ENCODE measurements at places on chromosomes 4 and X. TPM values are rescaled to one million over a fixed set of nuclear protein-coding genes. Genes with fewer than 3 reads are reported as not detected.

DNA sequence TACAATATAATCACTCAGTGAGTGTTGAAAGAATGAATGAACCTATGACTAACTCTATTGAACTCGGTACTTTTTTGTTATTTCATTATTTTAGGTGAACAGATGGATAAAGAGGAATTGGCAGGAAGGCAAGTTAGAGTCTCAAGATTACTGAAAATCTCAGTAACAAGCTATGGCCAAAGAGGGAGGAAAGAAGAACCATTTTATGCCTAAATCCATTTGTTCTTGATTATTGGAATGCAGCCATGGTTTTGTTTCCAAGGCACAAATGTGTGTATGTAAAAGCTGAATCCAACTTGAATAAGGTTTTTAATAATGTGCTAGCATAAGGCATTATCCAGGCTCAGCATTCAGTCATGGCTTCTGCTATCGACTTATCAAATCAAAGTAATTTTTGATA is 196.4 kb downstream of the DTHD1 start:
- no peak for DNase-seq

The NR3C2 gene
- total RNA-seq, result 16.4 TPM

- no peak for DNase-seq
Observed at GRCh38 chr4:8465615-8466611, 25.3 kb downstream of the TRMT44 start.

GRCh38 chr4:114180481-114180880 is 201.0 kb upstream of the ARSJ start:
- DNase-seq, result peak; percentile 87

DNA sequence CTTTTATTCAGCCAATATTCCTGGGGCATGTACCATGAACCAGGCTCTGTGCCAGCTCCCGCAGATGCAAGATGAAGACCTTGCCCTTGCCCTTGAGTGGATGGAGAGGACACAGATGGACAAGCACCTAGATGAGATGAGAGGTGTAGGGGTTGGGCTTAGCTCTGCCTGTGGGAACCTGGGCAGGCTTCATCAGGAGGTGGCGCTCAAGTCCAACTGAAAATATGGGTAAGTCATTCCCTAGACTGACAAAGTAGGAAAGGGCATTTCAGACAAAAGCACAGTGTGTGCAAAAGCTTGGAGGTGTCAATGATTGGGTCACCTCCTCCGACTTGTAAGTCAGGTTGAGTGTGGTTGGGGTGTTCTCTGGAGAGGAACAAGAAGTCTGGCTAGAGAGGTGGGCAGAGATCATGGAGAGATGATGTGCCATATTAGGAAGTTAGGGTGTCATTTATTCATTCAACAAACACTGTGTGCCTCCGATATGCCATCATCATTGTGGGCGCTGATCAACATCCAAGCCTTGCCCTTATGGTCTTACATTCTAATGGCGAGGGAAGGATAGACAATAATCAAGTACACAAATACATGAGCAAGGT is 64.6 kb downstream of the ANAPC4 start:
- DNase-seq, result peak; percentile 77

GRCh38 chrX:92241249-92241648 is 462.1 kb downstream of the PCDH11X start:
- no peak for DNase-seq

DNA sequence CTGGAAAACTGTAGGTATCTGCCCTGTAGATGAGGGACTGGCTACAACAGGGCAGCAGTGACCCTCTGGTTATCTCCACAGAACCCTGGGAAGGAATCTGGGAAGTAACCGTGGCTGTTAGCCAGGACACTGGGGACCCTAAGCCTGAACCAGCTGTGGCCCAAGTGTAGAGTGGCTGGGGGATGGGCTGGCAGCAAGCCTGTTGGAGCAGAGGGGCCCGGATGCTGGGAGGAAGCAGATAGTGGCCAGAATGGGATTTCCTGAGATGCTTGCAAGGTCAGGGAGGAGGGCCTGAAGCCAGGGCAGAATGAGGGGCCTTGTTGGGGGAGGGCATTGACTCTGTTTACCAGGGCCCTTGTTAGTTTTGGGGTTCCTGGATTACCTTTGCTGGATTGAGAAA is 161.0 kb upstream of the EOLA2 start:
- peak; percentile 18 for DNase-seq

The CXXC4 gene
- not detected for total RNA-seq

GRCh38 chrX:10628906-10629305 is 8.5 kb upstream of the MID1 start:
- no peak for DNase-seq

Data from endothelial cell of umbilical vein (primary cell).